Activated T-cell treated with anti-CD3 and anti-CD28 coated beads, Interleukin-2, amount 50 U/mL, for 72 hours (primary cell): ENCODE measurements at places on chromosomes 2 and 18. TPM values are rescaled to one million over a fixed set of nuclear protein-coding genes. Genes with fewer than 3 reads are reported as not detected.

GRCh38 chr18:68713131-68713530, 1.8 kb downstream of the TMX3 start:
- no peak for DNase-seq

DNA sequence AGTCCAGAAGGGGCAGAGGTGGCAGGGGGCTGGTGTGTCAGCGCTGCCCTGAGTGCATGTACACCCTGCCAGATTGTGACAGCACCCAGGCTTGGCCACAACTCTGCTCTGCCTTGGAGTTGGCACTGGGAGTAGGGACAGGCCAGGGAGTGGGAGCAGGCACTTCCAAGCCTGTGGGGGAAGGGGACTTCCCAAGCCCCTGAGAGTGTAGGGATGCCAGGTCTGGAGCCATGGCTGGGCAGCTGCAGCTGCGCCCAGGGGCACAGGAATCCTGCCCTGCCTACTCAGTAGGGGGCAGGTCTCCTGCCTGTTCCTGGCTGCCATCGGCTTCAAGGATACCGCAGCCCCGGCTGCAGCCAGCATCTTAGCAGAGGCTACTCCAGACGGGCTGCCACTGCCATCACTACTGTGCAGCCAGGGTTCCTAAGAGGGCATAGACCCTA, 109.4 kb downstream of the CALCRL start:
- no peak for DNase-seq

GRCh38 chr2:173159791-173160463, 84.3 kb downstream of the MAP3K20 start:
- no peak for DNase-seq

DNA sequence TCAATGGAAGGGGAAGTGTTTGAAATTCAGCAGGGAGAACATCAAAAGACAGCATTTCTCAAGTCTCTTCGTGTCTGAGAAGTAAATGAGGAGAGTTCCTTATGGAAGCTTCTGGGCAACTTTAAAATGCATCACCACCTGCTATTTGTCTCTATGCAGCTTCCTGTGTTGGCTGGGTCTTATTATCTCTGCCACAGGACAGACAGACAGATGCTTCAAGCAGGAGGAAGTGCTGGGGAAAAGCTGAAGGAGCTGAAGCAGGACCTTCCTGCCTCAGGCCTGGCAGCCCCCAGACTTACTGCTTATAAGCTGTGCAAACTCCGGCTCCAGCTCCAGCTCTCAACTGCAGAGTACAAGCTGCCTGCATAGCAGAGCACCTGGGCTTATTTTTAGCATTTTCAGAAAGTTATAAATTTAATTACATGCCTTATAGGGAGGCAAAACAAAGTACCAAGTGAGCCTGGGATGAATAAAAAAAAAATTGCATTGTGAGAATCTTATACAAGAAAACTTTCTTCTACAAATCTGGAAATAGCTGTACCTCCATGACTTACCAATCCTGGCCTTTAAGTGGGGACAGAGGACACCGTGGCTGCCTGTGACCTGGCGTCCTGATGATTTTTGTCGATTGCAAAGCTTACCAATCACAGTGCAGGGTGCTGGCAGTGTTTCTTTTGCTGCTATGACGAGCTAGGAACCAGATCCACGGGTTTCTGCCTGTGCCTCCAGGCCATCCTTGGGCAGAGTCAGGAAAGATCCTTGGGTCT, 206.3 kb downstream of the SEPTIN10 start:
- DNase-seq: no peak

- no peak for DNase-seq
Observed at GRCh38 chr2:223681125-223681524, 79.0 kb upstream of the SCG2 start.

GRCh38 chr2:180715044-180715443, 265.4 kb upstream of the UBE2E3 start:
- no peak for DNase-seq

GRCh38 chr2:41446266-41446665, 601.6 kb upstream of the PKDCC start:
- DNase-seq: no peak

- DNase-seq: no peak
Observed at GRCh38 chr2:67260343-67261277, 136.5 kb upstream of the ETAA1 start.

DNA sequence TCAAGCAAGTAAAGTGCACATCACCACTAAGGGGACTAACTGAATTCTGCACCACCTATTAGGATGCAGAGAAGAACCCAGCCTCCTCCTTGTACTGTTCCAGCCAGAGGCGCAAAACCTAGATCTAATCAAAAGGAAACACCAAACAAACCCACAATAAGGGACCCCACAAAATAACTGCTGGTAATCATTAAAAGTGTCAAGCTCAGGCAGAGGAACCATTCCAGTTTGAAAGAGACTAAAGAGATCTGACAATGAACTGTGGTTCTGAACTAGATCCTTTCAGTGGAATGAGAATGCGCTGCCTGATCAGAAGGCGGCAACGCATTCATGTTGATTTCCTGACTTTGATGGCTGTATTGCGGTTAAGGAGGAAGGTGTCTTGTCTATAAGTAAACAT, 16.8 kb downstream of the HDLBP start:
- DNase-seq: no peak

- peak; percentile 50 for DNase-seq
Observed at GRCh38 chr2:203534621-203535077, 452 bp downstream of the RAPH1 start.

- no peak for DNase-seq
Observed at GRCh38 chr18:3930126-3931012, 480.4 kb downstream of the TGIF1 start.

DNA sequence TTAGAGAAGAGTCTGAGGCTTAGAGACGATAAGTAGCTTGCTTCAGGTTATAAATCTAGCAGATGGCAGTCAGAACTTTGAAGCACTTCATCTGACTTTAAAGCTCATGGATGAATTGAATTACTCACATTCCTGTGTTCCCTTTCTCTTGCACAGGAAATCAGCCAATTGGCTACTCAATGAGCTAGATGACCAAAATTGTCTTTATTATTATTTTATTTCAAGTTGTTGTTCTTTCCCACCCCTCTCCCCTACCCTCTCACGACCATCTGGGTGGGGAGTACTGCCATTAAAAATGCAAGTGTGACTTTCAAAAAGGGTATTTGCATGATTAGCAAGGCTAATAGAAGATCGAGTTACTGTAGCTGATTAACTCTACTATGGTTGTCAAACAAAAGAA, 491.1 kb downstream of the NR4A2 start:
- no peak for DNase-seq

- no peak for DNase-seq
Observed at GRCh38 chr18:55252901-55253300, 293.6 kb upstream of the CCDC68 start.

- no peak for DNase-seq
Observed at GRCh38 chr2:118644190-118644589, 203.3 kb downstream of the EN1 start.

GRCh38 chr2:216194013-216194412, 84.9 kb downstream of the XRCC5 start:
- DNase-seq: no peak

- DNase-seq: no peak
Observed at GRCh38 chr2:219116776-219117646, 43.6 kb downstream of the NHEJ1 start.

DNA sequence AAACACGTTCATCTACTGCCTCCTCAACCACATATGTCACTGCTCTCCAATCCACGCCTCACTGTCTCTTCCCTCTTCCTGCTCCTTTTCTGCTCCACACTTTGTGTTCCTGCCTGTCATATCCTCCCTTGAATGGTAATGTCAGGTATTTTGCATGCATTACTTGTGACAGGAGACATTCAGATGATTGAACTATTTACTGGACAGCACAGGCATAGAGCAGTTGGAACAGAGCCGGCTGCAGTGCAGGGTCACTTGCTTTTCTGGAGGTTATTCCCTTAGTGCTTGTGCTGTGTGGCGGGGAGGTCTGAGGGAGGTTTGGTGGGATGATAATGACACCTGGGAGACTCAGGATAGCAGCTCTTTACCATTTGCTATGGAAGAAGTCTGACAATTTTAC, 93.8 kb downstream of the LTBP1 start:
- DNase-seq: no peak

C2orf72 gene
- 0.84 TPM for total RNA-seq

CSRNP3 gene
- total RNA-seq: not detected

POLR1A gene
- total RNA-seq: 28.0 TPM

XRCC5 gene
- 300 TPM for total RNA-seq

HOXD12 gene
- total RNA-seq: not detected

E2F6 gene
- 6.8 TPM for total RNA-seq

ASAP2 gene
- total RNA-seq: 0.42 TPM
